ENCODE measurements at places on chromosomes 7 and 10.

GRCh38 chr10:27743877-27744801 is 1.5 kb downstream of the MKX start:
- DNase-seq, result no peak

GRCh38 chr10:113471241-113471996 is 81.4 kb upstream of the HABP2 start:
- DNase-seq, result no peak

DNA sequence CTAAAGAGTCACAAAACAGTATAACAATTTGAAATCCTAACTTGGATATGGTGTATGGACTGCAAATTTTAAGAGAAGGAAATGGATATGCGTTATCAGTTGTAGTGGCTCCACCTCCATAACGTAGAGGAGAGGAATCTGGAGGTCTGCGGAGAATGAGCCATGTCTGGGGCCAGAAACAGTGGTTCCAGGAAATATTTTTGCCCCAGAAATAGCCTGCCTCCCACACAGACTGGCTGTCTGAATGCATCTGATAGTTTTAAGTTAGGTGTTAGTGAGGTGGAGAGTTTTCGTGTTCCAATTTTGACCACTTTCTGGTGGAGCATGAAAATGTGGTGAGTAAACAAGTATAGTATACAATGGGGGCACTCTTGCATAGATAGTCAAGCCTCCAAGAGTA is 1.6 kb downstream of the PHTF2 start:
- DNase-seq, result no peak

- no peak for DNase-seq
Measured at GRCh38 chr10:31112961-31113360, 81.3 kb upstream of the ZNF438 start.

GRCh38 chr7:30973791-30974604 is 10.2 kb downstream of the GHRHR start:
- DNase-seq, result no peak

DNA sequence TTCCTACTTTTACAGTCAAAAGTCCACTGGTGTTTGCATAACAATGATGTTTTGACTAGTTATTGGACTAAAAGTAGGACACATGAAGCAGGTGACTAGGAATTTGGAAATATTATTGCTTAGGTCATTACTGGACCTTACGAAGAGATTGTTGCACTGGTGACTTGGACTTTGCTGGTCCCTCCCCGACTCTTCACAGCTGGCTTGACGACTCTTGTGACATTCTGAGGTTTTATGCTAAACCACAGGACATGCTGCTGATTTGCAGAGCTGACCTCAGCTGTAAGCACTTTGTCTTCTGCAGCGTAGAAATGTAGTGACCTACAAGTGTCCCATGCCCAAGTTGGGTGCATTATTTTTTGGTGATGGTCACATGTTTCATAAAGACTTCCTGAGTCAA is 21.9 kb downstream of the PCBD1 start:
- no peak for DNase-seq

DNA sequence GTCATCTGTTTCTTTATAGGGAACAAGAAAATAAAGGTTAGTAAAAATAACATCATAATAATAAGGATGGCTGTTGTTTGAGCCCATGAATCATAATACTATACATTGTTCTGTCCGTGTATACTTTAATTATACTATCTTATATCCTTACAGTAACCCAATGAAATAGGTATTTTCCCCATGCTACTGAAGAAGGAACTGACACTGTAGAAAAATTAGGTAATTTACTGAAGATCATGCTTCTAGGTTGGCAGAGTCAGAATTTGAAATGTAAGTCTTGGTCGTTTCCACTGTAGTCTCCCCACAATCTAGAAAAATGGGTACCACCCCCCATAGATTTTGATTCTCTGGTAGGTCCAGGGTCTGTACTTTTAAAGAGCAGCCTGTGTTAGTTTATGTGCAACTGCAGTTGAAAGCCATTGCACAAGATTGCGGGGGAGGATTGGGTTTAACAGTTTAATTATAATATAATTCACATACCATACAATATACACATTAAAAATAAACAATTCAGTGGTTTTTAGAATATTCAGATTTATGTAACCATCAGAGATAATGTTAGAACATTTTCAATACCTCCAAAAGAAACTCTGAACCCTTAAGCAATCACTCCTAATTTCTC is 47.7 kb downstream of the SHOC2 start:
- DNase-seq, result no peak

GRCh38 chr7:132537456-132538145 is 38.7 kb downstream of the PLXNA4 start:
- no peak for DNase-seq

DNA sequence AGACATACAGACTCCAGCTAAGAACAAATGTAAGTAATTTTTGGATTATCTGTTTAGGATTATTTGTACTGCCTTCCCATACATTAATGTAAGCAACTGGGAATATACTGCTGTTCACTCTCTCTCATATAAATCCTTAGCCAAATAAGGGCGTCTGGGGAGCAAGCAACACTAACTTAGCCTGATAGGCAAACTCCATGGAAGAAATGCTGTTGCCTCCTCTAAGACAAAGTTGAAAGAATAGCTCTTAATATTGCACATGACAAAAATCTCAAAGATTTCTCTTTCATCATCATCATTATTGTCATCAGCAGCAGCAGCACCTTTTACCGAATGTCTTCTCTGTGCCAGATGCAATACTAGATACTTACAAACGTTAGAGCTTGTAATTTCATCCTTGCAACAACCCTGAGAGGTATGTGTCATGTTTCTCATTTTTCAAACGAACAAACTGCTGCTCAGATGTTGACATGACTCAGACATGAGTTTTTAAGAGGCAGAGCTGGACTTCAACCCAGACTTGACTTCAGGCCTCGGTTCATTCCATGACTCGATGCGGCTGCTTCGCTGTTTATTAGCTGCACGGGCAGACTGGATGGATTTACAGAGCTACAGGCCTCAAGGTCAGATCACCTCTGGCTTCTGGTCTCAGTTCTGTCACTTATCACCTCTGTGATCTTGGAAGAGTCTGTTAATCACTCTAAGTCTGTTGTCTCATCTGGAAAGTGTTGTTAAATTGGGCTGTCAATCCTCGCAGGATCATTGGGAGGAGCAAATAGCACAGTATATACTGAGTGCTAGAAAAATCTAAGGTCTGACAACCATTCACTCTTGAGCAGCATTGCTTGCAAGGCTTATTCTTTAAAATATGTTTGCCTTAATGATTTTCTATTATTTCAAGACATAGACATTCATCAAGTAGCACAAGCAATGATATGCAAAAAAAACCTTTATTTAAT is 126.3 kb upstream of the CELF2 start:
- no peak for DNase-seq

DNA sequence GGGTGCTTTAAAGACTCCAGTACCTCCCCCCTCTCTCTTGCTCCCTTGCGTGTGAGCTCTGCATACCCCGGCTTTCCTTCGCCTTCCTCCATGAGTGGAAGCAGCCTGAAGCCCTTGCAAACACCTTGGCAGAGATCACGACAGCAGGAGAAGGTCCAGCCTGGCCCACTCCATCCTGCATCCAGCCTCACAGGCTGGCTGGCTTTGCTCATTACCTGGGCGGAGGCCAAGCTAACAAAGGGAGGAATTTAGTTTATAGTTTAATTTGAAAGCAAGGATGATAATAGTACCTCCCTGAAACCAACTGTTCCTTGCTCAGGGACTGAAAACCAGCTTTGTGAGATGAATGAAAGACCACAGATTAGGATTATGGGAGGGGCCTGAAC is 99.4 kb downstream of the PRKAG2 start:
- no peak for DNase-seq

GRCh38 chr10:15879058-15879457 is 18.8 kb upstream of the MINDY3 start:
- no peak for DNase-seq

- DNase-seq, result no peak
Measured at GRCh38 chr7:22204312-22204711, 152.6 kb downstream of the RAPGEF5 start.

- DNase-seq, result no peak
Measured at GRCh38 chr7:50146692-50147091, 53.6 kb upstream of the ZPBP start.

GRCh38 chr7:5694912-5695726 is 86.3 kb downstream of the RNF216 start:
- DNase-seq, result peak; percentile 63

DNA sequence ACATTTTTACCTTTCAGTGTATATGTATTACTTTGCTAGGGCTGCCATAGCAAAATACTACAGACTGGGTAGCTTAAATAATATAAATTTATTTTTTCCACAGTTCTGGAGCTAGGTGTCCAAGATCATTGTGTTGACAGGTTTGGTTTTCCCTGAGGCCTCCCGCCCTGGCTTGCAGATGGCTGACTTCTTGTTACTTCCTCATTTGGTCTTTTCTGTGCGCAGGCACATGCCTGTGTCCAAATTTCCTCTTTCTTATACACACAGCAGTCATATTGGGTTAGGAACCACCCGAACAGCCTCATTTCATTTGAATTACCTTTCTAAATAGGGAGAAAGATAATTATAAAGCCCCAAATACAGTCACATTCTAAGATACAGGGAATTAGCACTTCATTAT is 521.6 kb upstream of the SORCS1 start:
- no peak for DNase-seq

DNA sequence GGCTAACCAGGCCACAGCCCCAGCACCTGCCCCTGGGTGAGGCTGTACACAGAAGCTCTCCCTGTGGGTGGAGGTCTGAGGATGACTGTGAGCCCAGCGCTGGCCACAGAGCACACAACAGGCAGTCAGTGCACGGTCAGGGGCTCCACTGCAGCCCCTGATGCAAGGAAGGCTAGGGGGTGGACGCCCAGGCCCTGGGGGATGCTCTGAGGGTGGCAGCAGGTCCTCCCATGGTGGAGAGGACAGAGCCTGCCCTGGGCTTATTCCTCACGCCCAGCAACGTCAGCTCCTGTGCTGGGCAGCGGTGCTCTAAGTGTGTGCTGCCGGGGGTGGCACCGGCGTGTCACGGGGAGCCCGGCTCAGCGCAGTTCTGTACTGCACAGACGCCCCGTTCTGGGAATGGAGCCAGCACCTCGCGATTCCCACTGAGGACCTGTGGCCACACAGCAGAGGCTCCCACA is 223.2 kb downstream of the MAD1L1 start:
- DNase-seq, result no peak

DNA sequence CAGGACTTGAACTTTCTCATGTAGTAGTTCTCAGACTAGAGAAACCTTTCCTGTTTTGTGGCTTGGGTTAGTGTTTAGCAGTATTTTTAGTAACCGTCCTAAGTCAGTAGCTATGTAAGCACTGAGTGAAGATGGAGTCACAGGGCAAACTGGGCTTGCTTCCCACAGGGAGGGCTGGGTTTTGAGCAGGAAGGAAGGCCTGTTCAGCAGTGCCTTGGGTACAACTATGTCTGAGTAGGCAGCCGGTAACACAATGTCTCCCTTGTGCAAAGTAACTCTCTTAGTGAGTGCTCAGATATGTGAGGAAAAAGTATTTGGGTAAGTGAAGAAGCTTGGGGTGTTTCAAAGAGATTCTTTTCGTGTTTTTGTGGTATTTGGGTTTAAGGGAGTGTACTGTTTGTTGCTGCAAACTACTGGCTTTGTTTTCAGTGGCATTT is 96.4 kb downstream of the CCSER2 start:
- DNase-seq, result no peak

DNA sequence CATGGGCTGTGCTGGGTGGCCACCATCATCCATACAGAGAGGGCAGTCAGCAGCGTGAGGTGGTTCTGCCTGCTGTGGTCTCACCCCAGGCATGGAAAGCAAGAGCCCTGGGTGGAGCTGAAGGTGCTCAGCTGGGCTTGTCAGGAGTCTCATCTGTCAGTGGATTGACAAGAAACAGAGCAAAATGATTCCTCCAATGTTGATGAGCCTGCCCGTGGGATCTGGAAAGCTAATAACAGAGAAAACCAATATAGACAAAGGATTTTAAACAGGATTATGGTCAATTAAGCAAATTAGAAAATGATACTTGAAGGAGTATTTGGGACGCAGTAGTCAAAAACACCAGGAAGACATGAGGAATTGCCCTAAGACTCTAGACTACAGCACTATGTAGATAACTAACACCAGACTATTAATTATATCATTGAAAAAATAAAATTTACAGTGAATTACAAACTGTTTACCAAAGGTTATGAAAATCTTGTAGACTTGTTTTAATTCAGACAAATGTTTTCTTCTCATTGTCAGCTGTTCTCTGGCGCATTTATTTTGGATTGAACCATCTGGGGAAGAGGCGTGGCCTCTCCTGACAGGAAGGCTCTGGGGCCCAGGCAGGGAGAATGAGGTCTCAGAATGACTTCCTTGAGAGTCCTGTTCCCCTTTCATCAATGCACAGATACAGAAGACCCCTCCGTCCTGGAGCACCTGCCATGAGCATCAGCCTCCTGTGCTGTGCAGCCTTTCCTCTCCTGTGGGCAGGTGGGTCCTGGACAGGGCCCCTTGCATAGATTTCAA is 211.2 kb upstream of the PRSS58 start:
- no peak for DNase-seq

- DNase-seq, result no peak
Measured at GRCh38 chr10:79482304-79482703, 30.0 kb upstream of the EIF5AL1 start.

DNA sequence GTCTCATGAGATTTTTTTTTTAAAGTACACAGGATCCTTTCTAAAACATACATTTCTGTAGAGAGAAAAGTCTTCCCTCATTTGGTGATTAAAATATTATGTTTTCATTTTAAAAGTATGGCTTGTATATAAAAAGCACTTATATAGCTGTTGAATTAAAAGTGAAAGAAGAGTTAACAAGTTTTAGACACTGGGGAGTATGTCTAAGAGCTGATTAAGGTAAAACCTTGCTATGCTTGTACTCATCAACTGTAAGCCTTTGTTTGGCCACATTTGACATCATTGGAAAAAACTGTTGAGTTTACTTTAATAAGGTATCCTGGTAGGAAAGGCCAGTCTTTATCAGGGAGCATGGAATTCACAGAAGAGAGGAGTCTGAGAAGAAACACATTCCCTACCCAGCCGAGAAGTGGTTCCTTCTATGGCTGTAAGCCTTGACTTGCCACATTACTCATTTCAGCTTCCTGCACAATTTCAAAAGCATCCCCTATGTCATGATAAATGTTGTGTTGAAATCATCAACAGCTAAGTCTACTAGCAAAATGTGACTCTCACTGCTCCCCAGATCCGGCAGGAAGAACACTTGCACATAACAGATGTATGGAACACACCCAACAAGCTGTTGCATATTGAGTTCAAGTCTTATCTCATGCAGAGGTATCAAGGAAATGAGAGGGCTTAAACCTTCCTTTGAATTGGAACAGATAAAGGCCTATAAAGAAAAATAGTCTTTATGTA is 171.8 kb upstream of the CDK1 start:
- no peak for DNase-seq

DNA sequence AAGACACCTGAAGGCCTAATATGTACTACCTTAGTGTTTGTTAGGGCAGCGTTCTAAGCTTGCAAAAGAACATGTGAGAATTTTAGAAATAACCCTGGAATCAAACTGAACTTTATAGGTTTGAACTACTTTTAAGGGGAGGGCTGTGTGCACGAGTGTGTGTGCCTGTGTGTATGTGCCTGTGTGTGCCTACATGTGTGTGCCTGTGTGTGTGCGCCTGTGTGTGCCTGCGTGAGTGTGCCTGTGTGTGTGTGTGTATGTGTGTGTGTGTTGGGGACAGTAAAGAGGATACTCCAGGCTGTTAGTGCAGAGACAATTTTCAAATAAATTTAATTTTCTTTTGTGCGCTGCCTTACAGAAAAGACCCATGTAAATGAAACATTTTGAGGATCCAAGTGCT is 68.1 kb upstream of the WDR11 start:
- no peak for DNase-seq

Measured in stimulated activated CD8-positive, alpha-beta memory T cell treated with anti-CD3 and anti-CD28 coated beads, Interleukin-15, amount 100 ng/mL, for 4 hours (primary cell).